ENCODE measurements at places on chromosomes 16 and 17. TPM values are rescaled to one million over a fixed set of nuclear protein-coding genes. Genes with fewer than 3 reads are reported as not detected.

CCR7 gene
- 0.54 TPM for polyA plus RNA-seq

DNAH9 gene
- polyA plus RNA-seq, result 4.5 TPM

COPZ2 gene
- 18.0 TPM for polyA plus RNA-seq

SLC35G6 gene
- 0.20 TPM for polyA plus RNA-seq

CDH8 gene
- polyA plus RNA-seq, result 4.7 TPM

COL1A1 gene
- polyA plus RNA-seq, result 388 TPM

DOC2B gene
- polyA plus RNA-seq, result 50.1 TPM

GLIS2 gene
- polyA plus RNA-seq, result 52.4 TPM

PABPN1L gene
- not detected for polyA plus RNA-seq

CMTM2 gene
- polyA plus RNA-seq, result 0.90 TPM

ABAT gene
- polyA plus RNA-seq, result 66.7 TPM

GRCh38 chr17:37737081-37737480, 7.8 kb downstream of the HNF1B start:
- DNase-seq, result no peak

DNA sequence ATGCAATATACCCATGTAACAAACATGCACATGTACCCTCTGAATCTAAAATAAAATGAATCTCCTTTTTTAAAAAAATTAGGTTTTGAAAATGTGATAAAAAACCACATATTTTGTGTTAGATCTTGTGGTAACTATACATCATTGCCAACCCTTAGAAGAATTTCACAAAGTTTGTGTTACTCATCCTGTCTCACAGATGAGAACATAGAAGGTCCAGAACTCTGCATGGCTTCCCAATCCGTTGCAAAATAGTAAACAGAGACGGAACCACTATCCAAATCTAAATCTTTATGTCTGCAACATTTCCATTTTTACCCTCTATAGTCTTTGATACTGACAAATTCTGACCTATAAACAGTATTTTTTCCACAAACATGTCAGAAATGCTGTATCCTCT, 759.9 kb downstream of the KCNJ2 start:
- no peak for DNase-seq

GRCh38 chr16:5523829-5524228, 426.2 kb upstream of the EEF2KMT start:
- DNase-seq, result no peak

GRCh38 chr17:28774206-28774605, 30.4 kb downstream of the TRAF4 start:
- DNase-seq, result no peak

DNA sequence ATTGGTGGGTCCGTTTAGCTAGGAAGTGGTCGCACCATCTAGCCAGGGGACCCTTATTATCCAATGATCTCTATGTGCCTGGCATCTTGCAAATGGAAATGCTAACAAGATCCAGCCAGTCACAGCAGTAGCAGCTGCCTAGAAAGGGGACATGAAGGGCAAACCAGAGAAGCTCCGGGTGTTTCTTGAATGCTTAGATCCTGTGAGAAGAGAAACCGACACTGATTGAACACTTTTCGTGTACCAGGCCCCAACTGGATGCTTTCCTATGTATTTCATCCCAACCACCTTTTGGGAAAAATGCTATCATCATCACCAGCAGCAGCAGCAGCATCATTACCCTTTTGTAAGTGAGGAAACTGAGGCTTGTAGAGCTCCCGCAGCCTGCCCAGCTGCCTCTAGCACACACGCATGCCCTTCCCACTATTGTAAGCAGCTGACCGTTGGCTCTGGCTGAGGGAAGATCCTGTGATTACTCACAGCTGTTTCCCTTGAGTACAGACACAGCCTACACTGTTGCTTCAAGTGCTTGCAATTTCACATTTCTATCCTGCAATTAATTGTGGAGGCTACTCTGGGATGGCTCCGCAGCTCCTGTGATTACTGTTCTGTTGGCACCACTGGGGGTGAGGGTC, 180.7 kb upstream of the CACNG5 start:
- no peak for DNase-seq

DNA sequence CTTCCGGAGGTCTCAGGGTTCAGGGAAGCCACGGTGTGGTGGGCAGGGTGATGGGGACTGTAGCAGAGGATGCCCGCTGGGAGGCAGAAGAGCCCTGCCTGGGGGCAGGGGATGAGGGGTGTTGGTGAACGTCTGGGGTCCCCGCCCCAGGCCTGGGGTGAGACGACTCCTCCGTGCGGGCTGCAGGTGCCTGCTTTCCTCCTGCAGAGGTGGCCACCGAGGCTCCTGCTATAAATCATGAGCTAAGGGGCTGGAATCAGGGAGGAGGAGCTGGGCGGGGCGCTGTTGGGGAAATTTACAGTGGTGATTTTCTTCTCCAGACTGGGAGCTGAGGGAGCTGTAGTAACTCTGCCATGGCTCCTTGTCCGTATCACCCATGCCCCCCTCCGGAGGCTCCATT, 167.0 kb downstream of the MRM1 start:
- DNase-seq, result peak; percentile 73

- DNase-seq, result no peak
Measured at GRCh38 chr17:17628388-17629008, 37.0 kb upstream of the PEMT start.

DNA sequence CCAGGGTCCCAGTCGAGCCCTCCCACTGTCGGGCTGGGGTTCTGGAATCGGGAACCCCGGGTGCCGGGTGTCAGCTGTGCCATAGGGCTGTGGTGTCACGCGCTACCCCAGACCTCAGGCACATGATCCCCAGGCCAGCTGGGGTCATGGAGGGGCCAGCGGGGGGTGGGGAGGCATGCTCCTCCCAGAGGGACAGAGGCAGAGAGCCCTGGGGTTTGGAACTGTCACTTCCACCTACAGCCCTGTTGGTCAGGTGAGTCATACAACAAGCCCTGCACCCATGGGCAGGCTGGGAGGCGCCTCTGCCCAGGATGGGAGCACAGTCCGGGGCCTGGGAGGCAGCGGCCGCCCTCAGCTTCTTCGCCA, 63.0 kb downstream of the BAIAP2 start:
- DNase-seq, result no peak

- DNase-seq, result no peak
Measured at GRCh38 chr17:57269052-57269451, 12.7 kb downstream of the MSI2 start.

DNA sequence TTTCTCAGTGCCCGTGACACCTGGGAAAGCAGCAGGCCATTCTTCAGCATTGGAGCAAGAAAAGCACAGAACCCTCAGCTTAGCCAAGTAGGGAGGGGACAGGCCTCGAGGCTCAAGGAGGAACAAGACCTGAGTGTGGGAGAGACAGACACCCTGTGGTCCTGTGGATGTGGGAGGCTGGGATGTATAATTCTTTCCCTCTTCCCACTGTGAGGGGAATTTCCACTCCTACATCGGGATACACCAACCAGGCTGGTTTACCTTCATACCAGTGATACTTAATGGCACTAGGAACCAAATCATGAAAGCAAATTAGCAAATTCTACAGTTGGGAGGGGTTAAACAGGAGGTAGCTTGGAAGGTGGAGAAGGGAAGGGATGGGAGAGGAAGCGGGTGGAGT, 41.7 kb downstream of the LYRM1 start:
- DNase-seq, result no peak

DNA sequence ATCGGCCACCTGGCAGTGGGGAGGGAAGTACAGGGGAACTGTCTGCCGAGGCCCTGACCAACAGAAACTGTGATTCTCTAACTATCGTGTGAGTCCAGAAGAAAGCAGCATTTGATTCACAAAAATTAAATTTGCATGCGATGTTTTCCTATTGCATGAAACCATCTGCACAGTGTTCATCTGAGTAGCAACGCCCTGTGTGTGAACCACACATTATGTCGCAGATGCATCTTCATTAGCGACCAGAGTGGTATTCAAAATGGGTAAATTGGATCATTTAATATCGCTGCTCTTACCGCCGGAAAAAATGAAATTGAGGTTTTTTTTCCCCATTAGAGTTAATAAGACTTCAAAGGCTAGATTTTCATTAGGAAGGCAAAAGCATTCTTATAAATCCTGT, 260.6 kb downstream of the ABCC12 start:
- DNase-seq, result no peak

DNA sequence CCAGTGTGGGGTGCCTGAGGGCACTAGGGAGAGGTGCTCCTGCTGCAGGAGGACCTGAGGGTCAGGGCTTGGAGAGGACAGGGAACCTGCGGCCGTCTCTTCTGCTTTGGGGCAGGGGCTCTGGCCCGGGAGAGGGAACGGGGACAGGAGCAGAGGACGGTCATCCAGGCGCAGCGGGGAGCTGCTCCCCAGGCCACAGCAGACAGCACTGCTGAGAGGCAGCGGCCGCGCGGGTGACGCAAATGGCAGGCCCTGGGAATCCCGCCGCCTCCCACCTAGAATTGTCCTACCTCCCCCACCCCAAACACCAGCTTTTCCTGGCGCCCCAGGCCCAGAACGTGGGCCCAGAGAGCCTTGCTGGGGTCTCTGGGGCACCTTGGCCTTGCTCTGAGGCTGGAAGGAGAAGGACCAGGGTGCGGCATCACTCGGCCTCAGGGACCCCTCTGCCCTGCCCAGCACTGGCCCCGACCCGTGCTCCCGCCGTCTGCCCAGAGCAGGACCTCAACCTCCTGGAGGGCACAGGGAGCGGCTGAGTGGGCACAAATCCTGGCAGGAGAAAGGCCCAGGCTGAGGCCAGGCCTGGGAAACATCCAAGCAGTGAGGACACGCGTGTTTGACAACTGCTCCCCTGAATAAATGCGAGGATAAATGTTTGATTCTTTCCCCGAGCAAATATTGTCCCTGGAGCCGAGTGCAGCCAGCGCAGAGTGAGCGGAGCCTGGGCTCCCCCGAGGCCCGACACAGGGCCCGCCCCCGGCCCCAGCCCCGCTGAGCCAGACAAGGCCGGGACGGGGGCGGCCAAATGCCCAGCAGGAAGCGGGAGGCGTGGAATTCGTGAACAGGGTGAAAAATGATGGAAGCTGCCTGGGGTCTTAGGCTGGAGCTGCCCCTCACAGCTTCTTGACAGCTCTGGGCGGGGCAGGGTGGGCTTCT, 8.5 kb downstream of the SSTR5 start:
- no peak for DNase-seq

DNA sequence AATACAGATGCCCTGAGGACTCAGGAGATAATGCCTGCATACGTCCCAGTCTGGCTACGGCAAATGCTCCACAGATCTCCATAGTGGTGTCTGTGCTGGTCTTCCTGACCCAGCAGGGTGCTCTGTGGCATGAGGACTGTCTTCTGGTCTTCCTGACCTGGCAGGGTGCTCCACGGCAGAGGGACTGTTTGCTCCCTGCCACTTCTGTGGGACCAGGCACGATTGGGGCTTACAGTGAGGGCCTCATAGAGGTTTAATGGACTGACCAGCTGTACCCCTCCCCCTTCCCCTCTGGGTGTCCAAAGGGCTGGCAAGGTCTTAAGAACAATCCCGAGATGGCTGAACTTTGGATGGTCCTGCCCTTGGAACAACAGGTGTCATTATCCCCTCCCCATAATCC, 123.1 kb downstream of the C16orf78 start:
- DNase-seq, result no peak

- DNase-seq, result no peak
Measured at GRCh38 chr17:17063546-17064122, 21.4 kb downstream of the MPRIP start.

DNA sequence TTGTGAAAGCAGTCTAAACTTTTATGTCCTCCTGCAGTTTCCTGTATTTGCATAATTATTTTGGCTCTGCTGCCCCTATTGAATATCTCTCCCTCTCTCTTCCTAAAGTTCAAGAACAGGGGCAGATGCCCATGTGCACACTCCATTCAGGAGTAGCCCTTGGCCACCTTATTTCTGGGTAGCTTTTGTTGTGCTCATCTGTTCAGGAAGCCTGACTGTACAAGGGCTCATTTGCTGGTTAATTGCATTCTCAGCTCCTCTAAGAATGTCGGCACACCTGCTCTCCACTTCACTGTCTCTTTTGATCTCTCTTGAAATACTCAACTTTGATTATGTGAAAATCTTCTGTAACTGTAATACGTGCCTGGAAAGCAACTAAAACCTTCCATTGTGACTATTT, 1378.8 kb upstream of the CDH8 start:
- DNase-seq, result no peak

- peak; percentile 58 for DNase-seq
Measured at GRCh38 chr17:51298508-51299371, 38.4 kb downstream of the UTP18 start.

- DNase-seq, result peak; percentile 88
Measured at GRCh38 chr17:77322514-77323412, 182.0 kb downstream of the SEC14L1 start.

DNA sequence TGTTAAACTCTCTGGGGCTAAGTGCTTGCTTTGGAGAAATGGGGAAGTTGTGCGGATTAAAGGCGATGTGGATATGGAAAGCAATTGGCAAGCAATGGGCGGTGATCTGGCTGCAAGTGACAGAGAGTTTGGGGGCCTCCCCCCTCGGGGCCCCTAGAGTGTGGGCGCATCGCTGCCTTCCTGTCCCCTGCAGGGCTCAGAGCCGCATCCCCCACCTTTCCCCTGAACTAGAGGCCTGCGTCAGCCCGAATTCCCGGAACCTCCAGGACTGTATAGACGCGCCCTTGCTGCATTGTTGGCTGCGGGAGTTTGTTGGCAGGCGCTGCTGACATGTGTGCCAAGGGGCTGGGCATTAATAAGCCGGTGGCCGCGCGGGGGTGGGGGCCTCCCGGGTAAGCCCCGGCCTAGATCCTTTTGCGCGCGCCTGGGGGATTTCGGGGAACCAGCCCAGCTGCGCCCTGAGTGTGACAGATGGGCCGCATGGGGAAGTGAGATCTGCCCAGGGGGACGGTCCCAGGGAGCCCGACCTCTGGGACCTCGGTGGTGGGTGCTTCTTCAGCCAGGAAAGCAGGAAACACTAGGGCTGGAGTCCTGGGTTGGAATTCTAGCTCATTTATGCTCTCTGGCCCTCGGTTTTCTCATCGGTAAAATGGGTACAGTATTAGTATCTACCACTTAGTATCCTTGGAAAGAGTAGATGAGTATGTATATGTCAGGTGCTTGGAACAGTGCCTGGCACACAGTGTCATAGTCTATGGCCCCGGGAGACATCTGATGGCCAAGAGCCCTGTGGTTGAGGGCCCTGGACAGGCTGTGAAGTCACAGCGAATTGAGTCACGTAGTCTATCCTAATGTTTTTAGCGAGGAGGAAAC, 1.0 kb downstream of the EEF2K start:
- no peak for DNase-seq

DNA sequence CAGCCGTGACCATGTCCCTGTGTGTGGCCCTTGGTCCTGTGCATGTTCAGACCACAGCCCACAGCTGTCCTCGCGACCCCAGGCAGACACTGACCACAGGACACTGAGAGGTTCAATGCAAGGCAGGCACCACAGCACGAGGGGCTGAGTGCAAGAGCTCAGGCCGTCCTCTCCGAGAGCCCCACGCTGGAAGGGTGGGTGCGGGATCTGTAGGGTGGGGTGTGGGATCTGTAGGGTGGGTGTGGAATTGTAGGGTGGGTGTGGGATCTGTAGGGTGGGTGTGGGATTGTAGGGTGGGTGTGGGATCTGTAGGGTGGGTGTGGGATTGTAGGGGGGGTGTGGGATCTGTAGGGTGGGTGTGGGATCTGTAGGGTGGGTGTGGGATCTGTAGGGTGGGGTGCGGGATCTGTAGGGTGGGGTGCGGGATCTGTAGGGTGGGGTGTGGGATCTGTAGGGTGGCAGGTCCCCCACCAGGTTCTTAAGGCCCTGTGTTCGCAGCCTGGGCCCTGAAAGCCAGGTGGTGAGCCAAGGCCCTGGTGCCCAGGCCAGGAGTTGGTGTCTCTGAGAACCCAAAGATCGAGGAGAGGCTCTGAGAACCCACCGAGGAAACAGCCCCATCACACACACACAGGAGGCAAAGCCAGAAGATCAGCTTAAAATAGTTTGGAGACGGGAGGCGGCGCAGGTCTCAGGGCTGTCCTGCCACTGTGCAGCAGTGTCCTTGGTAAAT, 48.2 kb downstream of the METRNL start:
- DNase-seq, result no peak

GRCh38 chr17:3526971-3527370, 30.6 kb downstream of the TRPV3 start:
- no peak for DNase-seq

- no peak for DNase-seq
Measured at GRCh38 chr17:67509390-67510287, 132.6 kb downstream of the PITPNC1 start.

All from renal pelvis (tissue), 12 donors.